Astrocyte (in vitro differentiated cells and primary cell): ENCODE measurements at places on chromosomes 7 and 10.

DNA sequence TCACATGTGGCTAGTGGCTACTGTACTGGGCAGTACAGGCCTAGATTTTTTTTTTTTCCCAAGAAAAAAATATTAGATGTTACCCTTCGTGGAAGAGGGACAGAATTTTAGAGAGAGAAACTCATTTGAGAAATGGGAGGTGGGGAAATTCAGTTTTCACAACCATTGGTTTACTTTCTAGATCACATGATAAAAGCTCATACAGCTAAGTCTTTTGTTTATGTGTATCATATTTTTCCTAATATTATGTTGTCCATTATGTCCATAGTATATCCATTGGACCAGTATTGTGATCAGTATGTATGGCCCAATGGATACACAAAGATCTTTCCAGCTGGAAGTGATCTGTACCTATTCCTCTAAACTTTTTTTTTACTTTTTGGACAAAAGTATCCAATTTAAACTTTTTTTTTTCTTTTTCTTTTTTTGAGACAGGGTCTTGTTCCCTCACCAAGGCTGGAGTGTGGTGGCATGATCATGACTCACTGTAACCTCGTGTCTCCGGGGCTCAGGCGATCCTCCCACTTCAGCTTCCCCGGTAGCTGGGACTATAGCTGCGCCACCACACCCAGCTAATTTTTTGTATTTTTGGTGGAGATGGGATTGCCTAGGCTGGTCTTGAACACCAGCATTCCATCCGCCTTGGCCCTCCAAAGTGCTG, 4.1 kb downstream of the CALU start:
- peak; percentile 27 for DNase-seq

GRCh38 chr7:45162943-45163691, 5.5 kb downstream of the RAMP3 start:
- no peak for DNase-seq

- no peak for DNase-seq
Observed at GRCh38 chr10:22022257-22023032, 18.9 kb upstream of the DNAJC1 start.

DNA sequence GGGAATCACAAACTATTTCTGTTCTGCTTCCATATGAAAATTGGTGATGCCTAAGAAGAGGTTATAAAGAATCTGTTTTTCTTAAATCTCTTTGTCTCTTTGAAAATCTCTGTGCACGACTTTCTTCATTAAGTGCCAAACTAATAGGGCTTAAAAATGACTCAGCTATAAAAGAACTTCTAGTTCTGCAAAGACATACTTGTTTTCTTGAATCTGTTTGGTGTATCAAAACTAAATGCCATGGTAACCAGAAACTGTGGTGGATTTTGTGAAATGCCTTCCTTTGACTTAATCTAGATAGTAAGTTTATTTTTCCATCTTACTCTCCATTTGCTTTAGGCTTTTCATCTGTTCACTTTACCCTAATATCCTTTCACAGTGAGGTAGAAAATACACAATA, 417.8 kb downstream of the PARD3 start:
- peak; percentile 69 for DNase-seq

GRCh38 chr7:152054367-152055230, 29.1 kb downstream of the GALNT11 start:
- peak; percentile 80 for DNase-seq

DNA sequence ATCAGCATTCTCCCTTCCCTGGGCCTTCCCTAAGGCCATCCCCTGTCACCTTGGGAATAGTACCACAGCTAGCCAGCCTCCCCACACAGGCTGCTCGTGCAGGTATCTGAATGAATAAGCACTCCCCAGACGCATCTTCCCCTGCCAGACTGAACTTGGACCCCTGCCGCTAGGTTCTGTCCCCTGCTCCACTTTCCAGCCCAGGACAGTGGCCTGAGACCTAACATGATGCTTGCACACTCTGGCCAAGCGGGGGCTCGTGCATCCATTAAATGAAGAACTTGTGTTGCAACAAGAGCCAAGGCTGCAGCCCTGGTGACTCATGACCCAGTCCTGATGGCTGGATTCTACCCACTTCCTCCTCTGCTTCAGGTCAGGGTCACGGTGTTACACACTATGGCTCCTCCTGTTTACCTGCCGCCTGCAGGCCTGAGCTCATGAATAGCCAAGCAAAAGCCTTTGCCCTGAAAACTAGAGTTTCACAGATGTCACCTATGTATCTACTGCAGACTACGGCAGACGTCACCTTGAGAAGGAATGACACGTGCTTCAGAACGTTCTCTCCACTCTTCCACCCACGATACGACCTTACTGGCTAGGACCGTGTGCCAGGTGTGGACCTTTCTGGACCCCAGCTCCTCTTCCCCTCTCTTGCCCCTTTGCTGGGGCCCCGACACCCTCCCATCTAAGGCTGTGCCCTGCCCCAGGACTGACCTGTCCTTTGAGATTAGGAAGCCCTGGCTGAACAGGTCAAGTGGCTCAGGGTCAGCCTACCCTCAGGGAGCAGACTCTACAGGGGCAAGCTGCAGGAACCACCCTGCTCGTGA, 6.5 kb downstream of the ASB13 start:
- DNase-seq = peak; percentile 36

DNA sequence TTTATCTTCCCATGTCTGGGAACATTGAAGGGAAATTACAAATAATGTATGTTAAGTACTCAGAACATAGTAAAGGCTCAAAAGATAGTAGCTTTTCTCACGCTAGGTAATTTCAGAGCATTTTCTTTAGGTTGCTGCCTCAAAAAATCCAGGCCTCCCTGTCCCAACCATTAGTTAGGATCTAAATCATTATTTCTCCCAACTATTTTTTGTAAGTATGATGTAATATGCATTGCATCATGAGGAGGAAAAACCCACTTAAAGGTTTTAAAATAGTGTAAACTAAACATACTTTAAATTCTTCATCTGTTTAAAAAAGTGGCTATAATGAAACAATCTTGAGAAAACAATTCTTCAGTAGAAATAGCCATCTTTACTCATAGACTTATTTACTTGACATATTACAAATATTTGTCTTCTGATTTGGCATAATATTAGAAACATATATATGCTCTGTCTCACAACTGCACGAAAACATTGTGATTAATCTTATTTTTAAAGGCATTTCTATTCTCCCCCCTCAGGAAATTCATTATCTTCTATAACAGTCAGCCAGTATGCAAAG, 329.3 kb downstream of the ELMO1 start:
- no peak for DNase-seq

GRCh38 chr7:142477079-142477651, 219.3 kb upstream of the PRSS58 start:
- DNase-seq = peak; percentile 72

- peak; percentile 95 for DNase-seq
Observed at GRCh38 chr10:77111611-77112550, 525.7 kb downstream of the KCNMA1 start.

DNA sequence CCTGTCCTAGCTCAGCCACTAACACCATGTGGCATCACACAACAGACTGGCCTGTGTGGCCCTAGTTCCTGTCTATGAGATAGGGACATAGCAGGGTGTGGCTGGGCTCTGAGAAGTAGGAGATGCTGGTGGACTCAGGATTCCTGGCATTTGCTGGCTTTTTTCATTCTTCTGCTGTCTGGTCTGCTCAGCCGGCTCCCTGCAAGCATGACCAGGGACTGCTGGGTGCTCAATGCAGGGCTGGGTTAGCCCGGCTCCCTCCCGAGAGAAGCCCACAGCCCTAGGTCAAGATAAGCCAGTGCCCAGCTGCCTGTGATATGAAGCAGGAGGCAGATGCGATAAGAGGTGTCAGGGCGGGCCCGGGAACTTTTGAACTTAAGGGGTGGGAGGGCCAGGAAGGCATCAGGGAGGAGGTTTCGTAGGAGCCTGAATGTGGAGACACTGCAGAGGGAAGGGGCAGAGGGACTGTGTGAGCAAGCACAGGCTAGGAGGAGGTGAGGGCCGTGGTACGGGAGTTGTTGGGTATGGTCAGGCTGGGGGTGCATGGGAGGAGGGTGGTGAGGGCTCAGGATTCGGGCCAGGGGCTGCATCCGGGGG, 3.5 kb downstream of the AQP1 start:
- no peak for DNase-seq

- DNase-seq = peak; percentile 46
Observed at GRCh38 chr7:43211693-43212092, 99.2 kb downstream of the HECW1 start.

- no peak for DNase-seq
Observed at GRCh38 chr7:156034397-156034796, 222.1 kb upstream of the SHH start.

GRCh38 chr10:31928549-31929260, at the start of gene ARHGAP12:
Gene ARHGAP12 (minus strand): TSS chr10:31928831. CDS start chr10:31908855, 19,976 bp downstream.
- peak; percentile 56 for DNase-seq

DNA sequence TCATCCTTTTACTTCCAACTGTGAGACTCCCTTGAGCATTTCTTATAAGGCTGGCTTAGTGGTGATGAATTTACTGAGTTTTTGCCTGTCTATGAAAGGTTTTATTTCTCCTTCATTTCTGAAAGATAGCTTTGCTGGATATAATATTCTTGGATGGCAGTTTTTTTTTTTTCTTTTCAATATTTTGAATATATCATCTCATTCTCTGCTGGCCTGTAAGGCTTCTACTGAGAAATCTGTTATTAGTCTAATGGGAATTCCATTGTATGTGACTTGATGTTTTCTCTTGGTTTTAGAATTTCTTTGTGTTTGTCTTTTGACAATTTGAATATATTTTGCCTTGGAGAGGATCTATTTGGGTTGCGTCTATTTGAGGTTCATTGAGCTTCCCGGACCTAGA, 22.4 kb downstream of the PHTF2 start:
- DNase-seq = no peak

DNA sequence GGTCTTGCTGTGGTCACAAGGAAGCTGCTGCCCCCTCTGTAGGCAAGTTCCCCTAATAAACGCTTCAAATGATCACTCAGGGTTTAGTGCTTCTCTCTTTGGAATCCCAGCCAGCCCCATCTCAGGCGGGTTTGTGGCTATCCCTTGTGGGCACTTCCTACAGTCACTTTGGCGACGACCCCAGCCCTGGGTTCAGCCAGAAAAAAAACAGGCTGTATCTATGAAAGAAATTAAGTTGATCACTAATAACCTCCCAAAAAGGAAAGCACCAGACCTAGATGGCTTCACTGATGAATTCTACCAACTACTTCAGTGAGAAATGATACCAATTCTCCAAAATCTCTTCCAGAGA, 208.2 kb downstream of the MAD1L1 start:
- DNase-seq = no peak

DNA sequence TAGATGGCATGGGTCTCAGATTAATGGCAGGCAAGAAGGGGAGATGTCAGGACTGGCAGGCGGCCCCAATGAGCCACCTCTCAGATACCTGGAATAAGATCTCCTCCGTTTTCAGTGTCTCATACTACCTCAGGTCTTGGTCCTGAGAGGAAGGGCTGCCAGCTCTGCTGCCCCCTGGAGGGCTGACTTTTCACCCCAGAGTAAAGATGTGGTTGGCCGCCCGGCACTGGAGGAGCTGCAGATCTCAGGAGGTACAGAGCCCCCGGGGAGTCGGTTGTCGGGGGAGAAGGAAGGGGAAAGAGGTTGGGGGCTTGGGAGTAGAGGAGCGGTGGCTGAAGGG, 642 bp upstream of the COL13A1 start:
- no peak for DNase-seq

DNA sequence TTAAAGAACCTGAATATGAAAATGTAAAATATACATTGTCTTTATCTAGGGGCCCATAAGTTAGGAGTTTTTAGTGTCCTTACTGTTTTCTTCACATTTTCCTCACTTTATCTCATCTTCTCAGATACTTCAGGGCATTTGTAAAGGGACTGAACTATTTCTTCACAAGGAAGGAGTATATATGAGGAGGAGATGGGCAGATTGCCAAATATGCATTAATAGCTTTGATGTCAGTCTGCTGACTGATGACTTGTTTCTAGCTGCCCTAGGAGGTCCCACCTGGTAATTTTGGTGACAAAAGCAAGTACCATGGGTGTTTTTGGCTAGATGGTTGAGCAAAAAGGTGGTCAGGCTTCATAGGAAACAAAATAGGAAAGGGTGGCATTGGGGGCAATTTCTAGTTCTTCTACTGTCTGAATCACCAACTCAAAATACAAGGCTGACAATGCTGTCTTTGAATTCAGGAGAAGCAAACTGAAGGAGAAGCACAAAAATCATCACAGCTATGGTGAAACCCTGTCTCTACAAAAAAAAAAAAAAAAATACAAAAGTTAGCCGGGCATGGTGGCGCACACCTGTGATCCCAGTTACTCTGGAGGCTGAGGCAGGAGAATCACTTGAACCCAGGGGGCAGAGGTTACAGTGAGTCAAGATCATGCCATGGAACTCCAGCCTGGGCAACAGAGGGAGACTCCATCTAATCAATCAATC, 10.4 kb upstream of the STRIP2 start:
- peak; percentile 10 for DNase-seq

GRCh38 chr7:11228515-11228914, 254.8 kb downstream of the PHF14 start:
- no peak for DNase-seq

GRCh38 chr10:103800789-103801540, 54.4 kb downstream of the SH3PXD2A start:
- DNase-seq = no peak

GRCh38 chr7:129368389-129368986, 65.7 kb upstream of the STRIP2 start:
- DNase-seq = no peak

- no peak for DNase-seq
Observed at GRCh38 chr7:132457658-132458057, 118.6 kb downstream of the PLXNA4 start.

DNA sequence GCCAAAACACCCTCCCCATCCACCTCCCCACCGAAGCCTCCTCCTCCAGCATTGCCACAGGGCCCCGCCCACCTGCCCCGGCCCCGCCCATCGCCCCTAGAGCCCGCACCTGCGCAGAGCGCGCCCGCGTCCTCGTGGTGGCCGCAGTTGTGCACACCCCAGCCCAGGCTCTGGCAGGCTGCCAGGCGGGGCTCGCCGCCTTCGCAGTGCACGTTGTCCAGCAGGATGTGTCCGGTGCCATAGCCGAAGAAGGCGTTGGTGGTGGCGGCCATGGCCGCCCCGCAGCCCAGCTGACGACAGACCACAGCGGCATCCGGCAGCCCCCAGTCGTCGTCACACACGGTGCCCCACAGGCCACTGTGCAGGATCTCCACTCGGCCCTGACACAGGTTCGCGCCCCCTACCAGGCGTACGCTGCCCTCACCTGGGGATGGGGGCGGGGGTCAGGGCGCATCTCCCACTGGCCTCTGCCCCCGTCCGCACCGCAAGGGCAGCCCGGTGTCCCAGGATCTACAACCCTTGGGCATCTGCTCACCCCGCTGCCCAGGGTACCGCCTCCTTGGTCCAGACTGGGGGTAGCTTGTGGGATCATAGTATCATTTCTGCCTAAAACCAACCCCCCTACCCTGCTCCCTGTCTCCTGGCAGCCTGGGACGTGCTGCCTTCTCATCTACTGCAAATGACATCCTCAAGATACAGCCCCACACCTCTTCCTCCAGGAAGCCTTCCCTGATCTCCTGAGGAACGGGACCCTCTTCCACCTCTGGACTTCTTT, 11.9 kb downstream of the SSC4D start:
- DNase-seq = peak; percentile 25

DNA sequence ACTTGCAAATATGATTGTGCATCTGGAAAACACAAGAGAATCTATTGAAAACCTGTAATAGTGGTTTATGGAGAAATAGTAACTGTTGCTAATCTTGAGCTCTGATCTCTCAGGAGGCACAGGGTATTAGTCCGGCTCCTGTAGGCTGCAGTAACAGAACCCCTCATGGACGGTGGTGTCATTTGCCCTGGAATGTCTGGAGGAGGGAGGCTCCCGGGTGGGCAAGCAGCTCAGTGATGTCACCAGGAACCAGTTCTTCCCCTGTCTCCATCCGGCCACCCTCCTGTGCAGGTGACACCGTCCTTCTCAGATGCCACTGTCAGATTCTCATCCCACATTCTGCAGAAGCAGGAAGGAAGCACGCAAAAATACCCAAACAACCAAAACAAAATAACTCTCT, 29.3 kb downstream of the INPP5A start:
- no peak for DNase-seq
